Esophagus squamous epithelium (tissue), 5 donors: ENCODE measurements at places on chromosomes 6 and 20.

DNA sequence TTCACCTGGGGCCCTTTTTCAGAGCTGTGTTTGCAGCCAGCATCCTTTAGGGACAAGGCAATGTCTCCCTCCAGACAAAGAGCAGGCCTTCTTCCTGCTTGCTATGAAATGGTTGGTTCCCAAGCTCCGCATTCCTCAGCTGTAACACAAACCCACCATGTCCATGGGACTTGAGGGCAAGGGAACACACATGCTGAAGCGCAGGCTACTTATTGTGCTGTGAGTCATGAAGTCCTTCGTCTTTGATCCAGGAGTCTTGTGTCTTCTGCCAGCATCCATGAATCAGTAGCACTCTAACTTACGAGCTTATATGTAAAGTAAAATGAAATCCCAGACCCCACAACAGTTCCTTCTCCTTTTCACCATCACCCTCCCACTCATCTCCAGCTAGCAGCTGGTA is 59.0 kb downstream of the ANKRD60 start:
- no peak for DNase-seq

DNA sequence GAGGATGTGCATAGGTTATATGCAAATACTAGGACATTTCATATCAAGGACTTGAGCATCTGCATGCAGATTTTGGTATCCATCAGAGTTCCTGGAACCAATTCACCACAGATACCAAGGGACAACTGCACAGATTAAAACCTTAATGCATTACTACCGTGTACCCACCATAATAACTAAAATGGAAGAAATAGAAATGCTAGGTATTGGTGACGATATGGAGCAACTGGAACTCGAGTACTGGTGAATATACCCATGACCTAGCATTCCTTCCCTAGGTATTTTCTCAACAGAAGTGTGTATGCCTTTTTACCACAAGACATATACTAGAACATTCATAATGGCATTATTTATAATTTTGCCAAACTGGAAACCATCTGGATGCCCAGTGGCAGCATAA is 18.5 kb downstream of the KCNS1 start:
- no peak for DNase-seq

- DNase-seq = no peak
Observed at GRCh38 chr6:17086469-17086868, 15.4 kb upstream of the STMND1 start.

- DNase-seq = no peak
Observed at GRCh38 chr6:162543221-162543620, 184.3 kb downstream of the PRKN start.

GRCh38 chr6:107600936-107601335 is 111.0 kb downstream of the SOBP start:
- DNase-seq = no peak
